Upper lobe of right lung (tissue), 1 donor: ENCODE measurements at places on chromosomes 11 and 22. TPM values are rescaled to one million over a fixed set of nuclear protein-coding genes. Genes with fewer than 3 reads are reported as not detected.

The ALDH3B1 gene
- 95.9 TPM for total RNA-seq

The IGLL1 gene
- total RNA-seq = not detected

The SMTNL1 gene
- not detected for total RNA-seq

The ZP1 gene
- not detected for total RNA-seq
